Karpas-422 (cell line): ENCODE measurements at places on chromosomes 2 and 18. TPM values are rescaled to one million over a fixed set of nuclear protein-coding genes. Genes with fewer than 3 reads are reported as not detected.

MEP1B gene
- not detected in 2 replicates for total RNA-seq

RSAD2 gene
- 2.7 and 12.4 TPM in 2 replicates for total RNA-seq

LIPG gene
- not detected in 2 replicates for total RNA-seq

ALPG gene
- not detected in 2 replicates for total RNA-seq

LINC00305 gene
- 5.1 and 11.2 TPM in 2 replicates for total RNA-seq

GCG gene
- not detected in 2 replicates for total RNA-seq

NCKAP5 gene
- not detected in 2 replicates for total RNA-seq

MEX3C gene
- total RNA-seq = 28.8 and 43.7 TPM in 2 replicates

IL1RL2 gene
- not detected in 2 replicates for total RNA-seq

GPR45 gene
- not detected in 2 replicates for total RNA-seq

XPO1 gene
- 181 and 251 TPM in 2 replicates for total RNA-seq

C2orf49 gene
- total RNA-seq = 26.3 and 42.4 TPM in 2 replicates

IL37 gene
- total RNA-seq = not detected in 2 replicates

DPP10 gene
- total RNA-seq = not detected in 2 replicates

- DNase-seq = no peak
These were observed 101.0 kb downstream of the MREG start for GRCh38 chr2:215912299-215912842.

DNA sequence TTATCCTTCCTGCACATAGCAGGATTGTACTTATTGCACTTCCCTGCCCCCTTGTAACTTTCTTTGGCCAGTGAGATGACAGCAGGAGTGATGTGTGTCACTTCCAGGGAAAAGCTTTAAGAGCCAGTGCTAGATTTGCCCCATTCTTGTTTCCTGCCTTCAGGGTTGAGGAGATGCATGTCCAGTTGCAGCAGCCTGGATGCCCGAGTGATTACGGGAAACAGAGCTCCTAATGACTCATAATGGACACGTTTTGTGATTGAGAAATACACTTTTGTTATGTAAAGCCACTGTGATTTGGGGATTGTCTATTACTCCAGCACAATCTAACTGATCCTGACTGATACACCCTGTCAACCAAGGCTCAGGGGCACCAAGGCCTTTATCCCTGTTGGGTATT, 5.0 kb upstream of the TET3 start:
- no peak for DNase-seq

GRCh38 chr18:52130624-52131301, 209.2 kb upstream of the DCC start:
- DNase-seq = no peak

DNA sequence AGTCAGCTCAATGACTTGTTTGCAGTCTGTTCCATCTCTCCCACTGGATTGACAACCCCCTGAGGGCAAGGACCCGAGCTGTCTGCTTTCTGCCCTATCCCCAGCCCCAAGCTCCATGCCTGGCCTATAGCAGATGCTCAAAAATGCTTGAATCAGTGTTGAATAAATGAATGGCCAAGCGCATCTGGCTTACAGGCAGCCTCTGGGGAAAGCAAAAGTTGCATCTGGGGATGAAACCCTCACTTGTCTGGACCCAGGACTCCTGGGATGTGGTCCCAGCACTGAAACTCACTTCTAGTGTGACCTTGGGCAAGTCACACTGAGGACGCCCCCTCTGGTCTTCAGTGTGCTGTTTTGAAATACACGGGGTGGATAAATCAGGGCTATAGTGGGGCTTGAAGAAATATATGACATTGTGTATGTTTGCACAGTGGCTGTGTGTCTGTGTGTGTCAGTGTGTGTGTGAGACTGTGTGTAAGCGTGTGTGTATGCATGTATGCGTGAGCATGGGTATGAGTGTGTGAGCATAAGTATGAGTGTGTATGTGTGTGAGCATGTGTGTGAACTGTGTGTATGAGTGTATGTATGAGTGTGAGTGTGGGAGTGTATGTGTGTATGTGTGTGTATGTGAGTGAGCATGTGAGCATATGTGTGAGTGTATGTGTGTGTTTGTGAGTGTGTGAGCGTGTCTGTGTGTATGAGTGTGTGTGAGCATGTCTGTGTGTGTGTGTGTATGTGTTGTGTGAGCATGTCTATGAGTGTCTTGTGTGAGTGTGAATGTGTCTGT, 27.8 kb upstream of the TNS1 start:
- DNase-seq = no peak

DNA sequence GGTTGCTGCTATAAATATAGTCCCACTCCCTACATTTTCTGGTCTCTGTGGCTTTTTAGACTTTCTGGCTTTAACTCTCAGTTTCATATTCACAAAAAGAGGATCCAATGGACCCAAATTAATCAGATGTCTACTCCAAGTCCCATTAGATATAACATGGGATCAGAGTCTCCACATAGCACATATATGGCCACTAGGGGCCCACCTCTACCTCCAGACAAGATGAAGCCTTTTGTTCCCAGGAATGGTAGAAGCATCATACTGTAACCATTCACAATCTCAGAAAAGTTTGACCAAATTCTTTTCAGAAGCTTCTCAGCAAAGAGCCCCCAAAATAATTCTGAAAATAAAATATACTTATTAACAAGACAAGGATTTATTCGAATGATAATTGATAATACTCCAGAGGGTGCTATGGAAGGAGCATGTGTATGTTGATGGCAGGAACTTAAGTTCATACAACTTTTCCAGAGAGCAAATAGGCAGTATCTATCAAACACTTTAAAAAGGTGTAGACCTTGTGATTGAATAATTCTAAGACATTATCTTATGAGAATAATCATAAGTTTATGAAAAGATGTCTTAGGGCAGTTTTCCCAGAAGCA, 382.3 kb upstream of the CRIM1 start:
- DNase-seq = no peak

- DNase-seq = no peak
These were observed 159.8 kb downstream of the RHBDD1 start for GRCh38 chr2:226995625-226996041.

- DNase-seq = no peak
These were observed 43.7 kb downstream of the SH3BP4 start for GRCh38 chr2:234995332-234996068.

GRCh38 chr2:48939232-48939631, 183.7 kb upstream of the LHCGR start:
- no peak for DNase-seq

DNA sequence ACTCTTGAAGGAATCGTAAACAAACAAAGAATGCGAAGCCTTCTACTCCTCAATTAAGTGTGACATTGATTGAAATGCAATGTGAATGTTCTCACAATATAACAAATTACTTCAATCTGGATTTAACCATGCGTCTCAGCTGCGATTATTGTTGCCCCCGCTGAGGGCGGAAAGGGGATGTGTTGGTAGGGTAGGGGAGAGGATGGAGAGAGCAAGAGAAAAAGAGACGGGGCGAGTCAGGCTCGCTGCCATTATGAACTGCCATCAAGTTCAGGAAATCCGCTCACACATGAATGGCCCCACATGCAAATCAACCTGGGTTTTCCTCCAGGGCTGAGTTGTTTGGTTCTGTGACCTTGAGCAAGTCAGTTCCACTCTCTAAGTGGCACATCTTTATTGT, 129.8 kb downstream of the PXDN start:
- DNase-seq = peak; percentile 53

GRCh38 chr2:65057391-65058052, 1.3 kb downstream of the CEP68 start:
- DNase-seq = peak; percentile 75

GRCh38 chr2:3192920-3193319, 184.7 kb downstream of the EIPR1 start:
- DNase-seq = no peak

DNA sequence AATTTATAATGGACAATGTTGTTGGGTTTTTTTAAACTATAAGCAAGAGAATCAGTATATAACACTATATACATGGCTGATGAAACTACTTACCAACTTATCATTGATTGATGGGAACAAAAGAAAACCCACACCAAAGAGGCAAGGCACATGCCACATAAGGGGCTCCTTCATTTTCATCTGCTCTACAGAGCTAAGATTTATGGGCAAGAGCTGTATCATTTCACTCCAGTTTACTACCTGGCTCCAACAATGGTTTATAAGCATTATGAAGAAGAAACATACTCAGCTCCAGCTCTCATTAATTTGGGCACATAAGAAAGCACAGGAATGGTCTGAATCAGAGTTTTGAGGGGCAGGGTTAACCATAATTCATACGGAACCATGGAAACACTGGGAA, 283.3 kb downstream of the AGPS start:
- no peak for DNase-seq

DNA sequence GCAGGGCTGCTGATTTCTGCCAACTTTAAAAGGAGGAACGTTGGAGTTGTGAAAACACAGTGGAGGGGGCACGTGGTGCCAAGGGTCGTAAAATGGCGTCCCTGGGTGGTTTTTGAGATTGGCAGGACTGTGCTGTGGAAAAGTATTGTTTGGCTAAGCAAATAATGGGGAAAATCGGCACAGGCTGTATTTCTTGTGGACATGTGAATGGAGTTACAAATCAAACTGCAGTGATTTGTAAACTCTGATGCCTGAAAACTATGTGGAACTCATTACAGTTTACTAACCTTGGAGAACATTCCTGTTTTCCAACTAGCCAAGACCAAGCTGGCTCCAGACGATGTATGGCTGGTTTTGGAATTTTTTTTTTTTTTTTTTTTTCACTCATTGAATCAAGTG, 68.7 kb downstream of the KCTD1 start:
- DNase-seq = no peak

GRCh38 chr2:172329774-172330671, 97.4 kb upstream of the ITGA6 start:
- DNase-seq = no peak

DNA sequence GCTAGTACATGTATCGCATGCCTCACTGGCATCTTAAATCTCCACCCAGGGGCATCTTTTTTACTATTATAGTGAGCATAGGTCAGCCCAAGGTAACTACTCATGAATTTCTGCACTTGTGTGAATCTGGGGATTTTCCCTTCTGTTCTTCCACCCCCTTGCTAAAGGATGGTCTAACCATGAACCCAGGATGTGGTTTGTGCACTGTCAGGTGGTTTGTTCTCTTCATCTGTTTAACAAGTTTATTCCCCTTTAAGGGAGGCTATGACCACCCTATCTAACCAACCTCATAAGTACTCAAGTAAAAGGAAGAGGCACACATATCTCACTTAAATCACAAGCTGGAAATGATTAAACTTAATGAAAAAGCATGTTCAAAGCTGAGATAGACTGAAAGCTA, 243.0 kb downstream of the RPRM start:
- DNase-seq = no peak

- DNase-seq = no peak
These were observed 45.0 kb downstream of the SLC38A11 start for GRCh38 chr2:164910101-164910899.

GRCh38 chr2:14120376-14120775, 512.1 kb upstream of the LRATD1 start:
- DNase-seq = no peak

GRCh38 chr2:27651056-27651455, 12.4 kb downstream of the SUPT7L start:
- DNase-seq = no peak

DNA sequence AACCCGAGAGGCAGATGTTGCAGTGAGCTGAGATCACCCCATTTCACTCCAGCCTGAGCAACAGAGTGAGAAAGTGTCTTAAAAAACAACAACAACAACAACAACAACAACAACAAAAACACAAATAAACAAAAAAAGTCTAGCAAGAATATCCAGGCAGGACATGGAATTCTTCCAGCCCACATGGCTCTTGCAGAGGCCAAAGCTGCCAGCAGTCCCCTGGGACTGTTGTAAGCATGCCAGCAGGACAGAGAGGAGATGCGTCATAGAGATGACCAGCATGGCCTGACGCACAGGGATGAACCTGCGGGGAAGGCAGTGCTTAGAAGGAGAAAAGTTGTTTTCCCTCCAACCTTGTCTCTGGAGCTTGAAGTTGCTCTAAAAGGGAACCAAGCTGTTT, 182.3 kb upstream of the PGAP1 start:
- no peak for DNase-seq
